Bronchial epithelial cell (primary cell): ENCODE measurements at places on chromosomes 16 and 17.

- DNase-seq = no peak
Observed at GRCh38 chr17:73480740-73481139, 163.5 kb downstream of the SDK2 start.

- DNase-seq = no peak
Observed at GRCh38 chr17:17487998-17488397, 8.2 kb downstream of the RASD1 start.

DNA sequence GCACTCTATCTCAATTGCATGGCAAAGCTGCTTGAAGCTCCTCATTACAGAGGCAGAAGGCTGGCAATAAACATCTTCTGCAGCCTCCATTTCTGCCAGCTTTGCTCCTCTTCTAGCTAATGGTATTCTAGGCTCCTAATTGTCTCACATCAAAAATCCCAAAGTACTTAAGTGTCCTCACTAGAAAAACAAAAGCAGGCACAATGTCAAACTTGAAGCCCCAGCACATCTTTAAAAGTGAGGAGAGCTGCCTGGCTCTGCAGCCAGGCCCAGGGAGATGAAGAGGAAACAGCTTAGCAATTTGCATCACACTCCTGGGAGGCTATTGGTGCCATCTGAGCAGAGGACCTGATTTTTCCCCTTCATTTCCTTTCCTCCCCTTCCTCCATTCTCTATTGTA is 197.1 kb downstream of the KCNJ2 start:
- no peak for DNase-seq

DNA sequence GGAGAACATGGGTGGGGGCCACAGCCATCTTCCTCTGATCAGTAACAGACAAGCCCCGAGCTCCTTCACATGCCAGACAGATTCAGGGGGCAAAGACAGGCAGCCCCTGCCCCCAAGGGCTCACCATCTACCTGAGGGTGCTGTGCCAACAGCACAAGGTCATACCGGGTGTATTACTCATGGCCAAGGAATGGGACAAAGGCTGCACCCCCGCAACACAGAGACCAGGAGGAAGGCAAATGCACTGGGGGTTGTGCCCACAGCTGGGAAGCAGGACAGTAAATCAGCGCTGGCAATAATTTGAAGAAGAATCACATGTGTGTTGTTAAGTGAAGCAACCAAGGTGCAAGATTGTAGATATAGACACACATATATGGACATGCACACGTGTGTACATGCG is 137.1 kb downstream of the C16orf95 start:
- no peak for DNase-seq

DNA sequence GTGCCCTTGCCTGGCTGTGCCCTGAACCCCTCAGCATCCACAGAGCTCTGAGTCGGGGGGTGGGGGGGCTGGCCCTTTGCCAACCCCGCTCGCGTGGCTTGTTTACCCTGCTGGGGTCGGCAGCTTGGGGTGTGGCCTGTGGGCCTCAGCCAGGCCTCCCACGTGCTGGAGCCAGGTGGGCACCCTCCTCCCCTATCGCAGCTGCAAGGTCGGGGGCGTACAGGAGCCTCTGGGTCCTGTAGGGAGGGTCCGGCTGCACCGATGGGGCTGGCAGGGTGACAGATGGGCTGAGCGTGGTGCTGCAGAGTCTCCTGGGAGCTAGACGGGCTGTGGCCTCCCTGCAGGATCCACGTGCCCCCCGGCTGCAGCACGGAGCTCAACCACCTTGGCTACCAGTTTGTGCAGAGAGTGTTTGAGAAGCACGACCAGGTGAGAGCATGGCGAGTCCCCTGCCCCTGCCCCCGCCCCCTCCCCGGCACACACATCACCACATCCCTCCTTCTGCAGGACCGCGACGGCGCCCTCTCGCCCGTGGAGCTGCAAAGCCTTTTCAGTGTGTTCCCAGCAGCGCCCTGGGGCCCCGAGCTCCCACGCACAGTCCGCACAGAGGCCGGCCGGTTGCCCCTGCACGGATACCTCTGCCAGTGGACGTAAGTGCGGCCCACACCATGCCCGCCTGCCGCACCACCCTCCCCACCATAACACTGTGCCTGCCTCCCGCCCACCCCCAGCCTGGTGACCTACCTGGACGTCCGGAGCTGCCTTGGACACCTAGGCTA is 3.6 kb downstream of the RHOT2 start:
- DNase-seq = no peak

- DNase-seq = no peak
Observed at GRCh38 chr16:1106659-1107058, 10.6 kb upstream of the C1QTNF8 start.

DNA sequence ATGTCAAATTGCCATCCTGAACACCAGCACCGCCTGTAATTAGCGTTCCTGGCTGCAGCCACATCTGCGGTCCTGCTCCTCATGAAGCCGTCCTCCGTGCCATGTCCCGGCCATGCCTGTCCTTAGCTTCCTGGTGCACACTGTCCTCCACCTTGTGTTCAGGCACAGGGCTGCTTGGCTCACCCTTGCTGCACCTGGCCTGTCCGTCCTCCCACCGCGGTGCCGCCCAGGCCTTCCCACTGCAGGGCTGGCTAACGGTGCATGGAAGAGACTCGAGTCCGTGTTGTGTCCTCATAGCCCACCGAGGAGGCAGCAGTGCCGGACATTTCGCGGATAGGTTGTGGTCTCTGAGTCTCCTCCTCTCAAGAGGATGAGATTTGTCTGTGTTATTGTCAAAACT is 20.4 kb downstream of the DUSP14 start:
- no peak for DNase-seq

DNA sequence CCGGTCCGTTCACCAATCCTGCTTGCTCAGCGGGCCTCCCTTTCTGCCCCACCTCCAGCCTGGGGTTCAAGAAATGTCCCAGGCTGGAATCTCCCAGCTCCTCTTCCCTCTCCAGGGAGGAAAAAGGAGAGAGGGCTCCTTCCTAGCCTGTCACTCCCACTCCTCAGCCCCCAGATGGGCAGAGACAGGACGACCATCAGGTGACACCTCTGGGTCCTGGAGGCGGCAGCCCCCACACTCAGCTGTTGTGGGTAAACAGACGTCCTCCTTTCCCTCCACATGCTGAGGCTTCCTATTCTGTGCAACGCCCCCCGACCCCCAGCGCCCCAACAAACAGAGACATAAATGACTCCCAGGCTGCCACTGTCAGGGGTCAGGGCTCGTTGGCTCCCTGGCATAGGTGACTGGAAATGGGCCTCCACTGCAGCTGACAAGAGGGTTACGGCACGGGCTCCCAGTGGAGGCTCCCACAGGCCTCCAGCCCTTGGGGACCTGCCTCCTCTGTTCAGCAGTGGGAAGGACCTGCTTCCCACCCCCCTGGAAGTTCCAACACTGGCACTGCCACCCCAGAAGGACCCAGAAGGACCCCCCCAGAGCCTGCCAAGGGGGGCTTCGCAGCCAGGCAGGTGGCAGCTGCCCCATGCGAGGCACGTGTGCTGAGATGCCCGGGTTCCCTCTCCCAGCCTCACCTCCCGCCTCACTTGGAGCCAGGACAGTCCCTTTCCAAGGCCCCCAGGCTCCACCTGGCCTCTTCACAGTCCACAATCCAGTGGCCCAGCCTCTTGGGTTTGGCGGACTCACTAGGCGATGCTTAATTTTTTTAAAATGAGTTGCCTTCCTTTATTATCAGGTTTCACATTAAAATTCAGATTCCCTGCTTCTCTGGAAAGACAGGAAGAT is 232.3 kb downstream of the KATNIP start:
- DNase-seq = no peak

DNA sequence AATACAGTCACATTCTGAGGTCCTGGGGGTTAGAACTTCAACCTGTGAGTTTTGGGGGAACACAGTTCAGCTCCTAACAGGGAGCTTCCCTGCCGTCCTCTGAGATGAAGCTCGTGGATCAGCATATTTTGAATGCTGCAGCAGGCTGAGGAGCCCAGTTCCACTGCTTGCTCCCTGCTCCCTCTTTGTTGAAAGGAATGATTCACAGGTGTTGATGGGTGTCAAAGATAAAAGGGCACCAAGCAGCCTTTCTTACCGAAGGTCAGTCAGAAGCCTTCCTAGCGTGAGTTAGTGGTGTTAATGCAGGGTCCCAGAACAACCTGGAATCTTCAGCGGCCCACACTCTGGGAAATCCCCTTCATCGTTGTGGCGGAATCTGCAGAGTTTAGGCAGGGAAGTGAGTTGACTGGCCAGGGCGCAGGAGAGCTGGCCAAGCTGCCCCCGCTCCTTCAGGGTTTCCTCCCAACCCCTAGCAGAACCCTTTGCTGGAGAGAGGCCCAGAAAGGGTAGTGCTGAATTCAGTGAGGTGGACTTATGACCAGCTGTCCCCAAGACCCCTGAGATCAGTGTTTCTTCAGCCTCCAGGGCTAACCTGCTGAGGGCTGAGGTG is 114.8 kb downstream of the GNAO1 start:
- no peak for DNase-seq

DNA sequence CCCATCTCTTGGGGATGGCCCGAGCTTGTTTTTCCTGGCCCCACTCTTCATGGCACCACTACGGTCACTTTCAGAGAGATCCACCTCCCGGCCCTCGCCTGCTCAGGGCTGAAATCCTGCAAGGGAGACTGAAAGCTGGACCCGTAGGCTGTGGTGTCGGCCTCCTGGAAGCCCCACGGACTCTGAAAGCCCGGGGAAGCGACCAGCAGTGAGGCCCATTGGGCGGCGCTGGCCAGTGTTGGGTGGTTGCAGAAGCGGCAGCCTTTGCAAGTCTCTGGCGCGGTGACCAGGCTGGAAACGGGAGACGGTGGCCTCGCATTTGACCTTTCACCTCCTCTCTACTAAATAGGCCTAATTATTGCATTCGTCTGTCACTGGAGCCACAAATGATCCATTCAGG is 186.0 kb upstream of the FOXF1 start:
- no peak for DNase-seq

DNA sequence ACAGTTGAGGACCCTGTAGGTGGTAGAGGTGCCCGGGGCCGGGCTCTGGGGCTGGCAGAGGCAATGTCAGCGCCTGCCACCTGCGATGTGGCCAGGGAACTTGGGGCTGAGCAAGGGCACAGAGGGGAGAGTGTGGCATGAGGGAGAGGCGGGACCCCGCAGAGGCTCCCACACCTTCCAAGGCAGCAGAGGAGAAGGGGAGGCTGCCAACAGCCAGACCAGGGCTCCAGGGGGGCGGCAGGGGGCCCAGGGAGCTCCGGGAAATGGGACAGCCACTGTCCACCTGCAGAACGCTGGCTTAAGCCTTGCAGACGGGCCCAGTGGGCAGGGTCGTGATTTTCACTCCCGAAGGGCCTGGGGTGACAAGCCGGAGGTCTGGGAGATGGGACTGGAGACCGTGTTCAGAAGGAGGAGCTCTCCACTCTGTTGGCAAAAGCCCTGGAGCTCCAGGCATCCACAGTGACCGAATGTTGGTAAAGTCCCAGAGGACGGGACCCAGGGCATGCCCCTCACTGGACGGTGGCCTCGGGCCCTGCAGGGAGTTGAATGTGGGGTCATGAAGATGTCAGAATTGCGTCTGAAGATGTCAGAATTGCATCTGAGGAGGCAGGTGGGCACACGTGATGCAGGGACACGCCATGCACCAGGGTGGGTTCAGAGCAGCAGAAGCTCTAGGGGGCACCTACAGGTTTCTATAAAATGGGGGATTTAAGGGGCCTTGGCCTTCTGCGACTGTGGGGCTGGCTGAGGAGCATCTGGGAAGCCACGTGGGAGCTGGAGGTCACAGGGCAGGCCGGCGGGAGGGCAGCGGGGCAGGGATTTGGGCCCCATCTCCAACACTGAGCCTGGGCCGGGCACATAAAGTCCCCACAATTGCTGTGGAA is 18.6 kb downstream of the CD7 start:
- no peak for DNase-seq

GRCh38 chr17:31724026-31724425 is 135.0 kb downstream of the COPRS start:
- no peak for DNase-seq

GRCh38 chr16:16080465-16081065 is 131.1 kb downstream of the ABCC1 start:
- DNase-seq = no peak

GRCh38 chr16:25121824-25122600 is 10.5 kb downstream of the LCMT1 start:
- DNase-seq = no peak

DNA sequence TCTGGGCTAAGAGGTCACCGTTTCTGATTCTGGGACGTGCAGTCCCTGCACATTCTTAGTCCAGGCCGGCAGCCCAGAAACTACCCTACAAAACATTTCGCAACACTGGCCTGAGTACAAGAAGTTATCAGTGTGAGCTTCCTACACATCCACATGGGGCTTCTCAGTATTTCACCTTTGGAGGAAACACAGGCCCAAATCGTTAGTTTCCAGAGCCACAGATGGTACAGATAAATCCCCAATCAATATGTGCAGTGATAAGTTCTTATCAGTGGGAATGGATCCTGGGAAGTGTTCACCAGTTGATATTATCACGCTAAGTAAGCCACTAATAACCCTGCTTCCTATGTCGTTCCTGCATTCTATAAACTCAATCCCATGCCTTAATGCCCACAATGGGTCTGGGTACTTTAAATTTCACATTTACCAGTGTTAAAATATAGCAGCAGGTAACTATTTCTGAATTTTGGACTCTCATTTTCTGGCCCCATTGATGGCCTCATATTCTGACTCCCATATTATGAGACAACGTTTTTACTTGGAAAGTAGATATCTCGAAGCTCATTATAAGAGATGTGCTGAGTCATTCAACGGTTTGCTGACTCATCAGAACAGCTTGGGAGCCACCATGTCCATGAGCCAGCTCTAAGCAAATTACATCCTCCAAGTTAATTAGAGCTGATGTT is 370.2 kb upstream of the MAF start:
- no peak for DNase-seq

GRCh38 chr17:58913552-58913951 is 157.9 kb downstream of the PPM1E start:
- DNase-seq = peak; percentile 22

GRCh38 chr17:75571197-75571884 is 16.3 kb upstream of the MYO15B start:
- no peak for DNase-seq

- DNase-seq = no peak
Observed at GRCh38 chr17:80885947-80886582, 105.6 kb upstream of the CHMP6 start.

GRCh38 chr17:49341356-49341755 is 20.7 kb downstream of the ZNF652 start:
- DNase-seq = no peak

GRCh38 chr17:30557916-30558685 is 80.9 kb downstream of the GOSR1 start:
- no peak for DNase-seq

DNA sequence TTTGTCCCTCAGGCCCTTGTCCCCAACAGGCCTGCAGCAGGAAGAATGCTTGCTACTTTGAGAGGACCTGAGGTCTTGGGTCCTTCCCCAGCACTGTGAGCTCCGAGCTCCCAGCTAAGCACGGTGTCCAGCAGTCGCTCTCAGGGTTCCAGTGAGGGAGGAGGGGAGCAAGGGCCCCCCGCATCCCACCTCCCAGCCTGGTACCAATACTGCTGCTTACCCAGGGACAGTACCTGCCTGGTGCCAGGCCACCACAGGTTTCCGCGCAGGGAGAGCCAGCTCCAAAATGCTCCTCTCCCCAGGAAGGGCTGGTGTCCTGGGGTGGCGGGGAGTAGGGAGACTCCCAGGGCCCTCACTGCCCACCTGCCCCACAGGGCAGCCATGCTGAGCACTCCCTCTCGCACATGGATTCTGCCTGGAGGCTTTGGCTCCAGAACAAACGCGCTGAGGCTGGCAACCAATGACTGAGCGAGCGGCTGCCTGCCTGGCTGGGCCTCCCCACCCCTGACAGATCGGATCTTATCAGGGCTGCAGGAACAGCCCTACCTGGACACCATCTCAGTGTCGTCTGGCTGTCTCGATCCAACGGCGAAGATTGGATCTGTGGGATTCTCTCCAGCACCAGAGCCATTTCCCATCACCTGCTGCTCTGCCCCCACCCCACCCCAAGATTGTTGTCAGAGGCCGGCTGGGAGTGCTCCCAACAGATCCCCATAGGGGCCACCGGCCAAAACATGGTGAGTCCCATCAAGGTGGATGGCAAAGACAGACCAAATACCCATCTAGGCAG is 2.4 kb downstream of the DOK4 start:
- DNase-seq = no peak
